ENCODE measurements at places on chromosomes 2 and 18. TPM values are rescaled to one million over a fixed set of nuclear protein-coding genes. Genes with fewer than 3 reads are reported as not detected.

- H3K27me3 ChIP-seq, result peaks cover 73% of the 10 kb centered on the region
- peak overlapping the region; percentile 46 for H3K4me3 ChIP-seq
- DNase-seq, result peak; percentile 66
- no peaks in the 10 kb centered on the region for H3K4me1 ChIP-seq
- no peak overlapping the region for H3K27ac ChIP-seq
- H3K36me3 ChIP-seq, result no peaks in the 10 kb centered on the region
These were observed 2.4 kb upstream of the EVX2 start for GRCh38 chr2:176085861-176086771.

DNA sequence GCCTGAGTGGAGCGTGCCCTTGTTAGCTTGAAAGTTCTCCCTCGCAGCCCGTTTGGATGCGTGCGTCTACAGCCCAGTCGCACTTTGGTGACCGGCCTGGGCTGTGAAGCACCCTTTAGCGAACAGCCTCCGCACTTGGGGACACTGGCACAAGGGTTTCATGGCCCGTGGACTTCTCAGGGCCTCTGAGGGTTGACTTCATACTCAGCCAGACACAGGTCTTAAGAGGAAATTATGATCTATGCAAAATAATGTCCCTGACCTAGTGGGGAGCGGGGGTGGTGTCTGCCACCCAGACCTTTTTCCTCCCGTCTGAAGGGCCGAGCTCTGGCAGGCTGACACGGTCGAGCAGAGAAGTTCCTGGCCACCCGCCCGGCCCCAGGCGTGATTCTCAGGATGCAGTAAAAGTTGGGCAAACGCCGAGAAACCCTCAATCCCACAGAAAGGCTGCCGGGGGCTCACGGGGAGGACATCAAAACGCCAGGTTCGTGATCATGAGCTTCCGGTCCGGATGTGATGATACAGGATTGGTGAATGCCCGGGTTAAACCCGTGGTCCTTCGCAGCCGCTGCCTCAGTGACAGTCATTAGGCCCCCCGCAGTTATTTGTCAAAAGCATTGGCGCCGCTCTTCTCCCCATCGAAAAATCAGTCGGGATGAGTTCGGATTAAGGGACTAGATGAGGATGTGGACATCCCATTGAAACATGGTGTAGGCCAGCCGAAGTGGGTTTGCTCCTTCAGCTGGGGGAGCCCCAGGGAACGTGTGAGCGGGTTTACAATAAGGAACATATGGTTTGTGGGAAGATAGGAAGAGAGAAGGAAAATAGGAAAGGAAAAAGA, 3.6 kb upstream of the PAX3 start:
- no peaks in the 10 kb centered on the region for H3K4me1 ChIP-seq
- no peak overlapping the region for H3K27ac ChIP-seq
- H3K4me3 ChIP-seq, result no peak overlapping the region
- peaks cover 100% of the 10 kb centered on the region for H3K27me3 ChIP-seq
- DNase-seq, result no peak
- H3K36me3 ChIP-seq, result no peaks in the 10 kb centered on the region

DNA sequence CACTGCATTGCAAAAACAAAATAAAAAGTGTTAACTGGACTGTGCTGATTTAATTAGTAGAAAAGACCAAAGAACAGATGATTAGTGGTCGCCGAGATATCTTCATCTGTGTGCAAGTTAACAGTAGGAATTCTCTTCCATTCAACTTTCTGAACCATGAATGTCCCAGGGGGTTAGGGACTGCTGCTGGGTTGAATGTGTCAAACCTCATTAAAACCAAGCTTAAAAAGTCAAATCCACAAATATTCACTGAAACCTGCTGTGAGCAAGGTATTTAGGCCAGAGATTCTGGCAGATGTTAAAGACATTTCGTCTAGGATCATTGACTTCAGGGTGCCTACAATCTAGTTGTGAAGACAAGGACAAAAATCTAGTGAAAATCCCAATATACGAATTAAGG, 58.7 kb downstream of the STPG4 start:
- H3K27ac ChIP-seq, result no peak overlapping the region
- no peaks in the 10 kb centered on the region for H3K27me3 ChIP-seq
- no peaks in the 10 kb centered on the region for H3K36me3 ChIP-seq
- DNase-seq, result no peak

GRCh38 chr2:150346806-150347205, 140.7 kb downstream of the RND3 start:
- H3K36me3 ChIP-seq, result no peaks in the 10 kb centered on the region
- H3K4me1 ChIP-seq, result no peaks in the 10 kb centered on the region
- no peak for DNase-seq
- H3K27ac ChIP-seq, result no peak overlapping the region
- H3K27me3 ChIP-seq, result no peaks in the 10 kb centered on the region

DNA sequence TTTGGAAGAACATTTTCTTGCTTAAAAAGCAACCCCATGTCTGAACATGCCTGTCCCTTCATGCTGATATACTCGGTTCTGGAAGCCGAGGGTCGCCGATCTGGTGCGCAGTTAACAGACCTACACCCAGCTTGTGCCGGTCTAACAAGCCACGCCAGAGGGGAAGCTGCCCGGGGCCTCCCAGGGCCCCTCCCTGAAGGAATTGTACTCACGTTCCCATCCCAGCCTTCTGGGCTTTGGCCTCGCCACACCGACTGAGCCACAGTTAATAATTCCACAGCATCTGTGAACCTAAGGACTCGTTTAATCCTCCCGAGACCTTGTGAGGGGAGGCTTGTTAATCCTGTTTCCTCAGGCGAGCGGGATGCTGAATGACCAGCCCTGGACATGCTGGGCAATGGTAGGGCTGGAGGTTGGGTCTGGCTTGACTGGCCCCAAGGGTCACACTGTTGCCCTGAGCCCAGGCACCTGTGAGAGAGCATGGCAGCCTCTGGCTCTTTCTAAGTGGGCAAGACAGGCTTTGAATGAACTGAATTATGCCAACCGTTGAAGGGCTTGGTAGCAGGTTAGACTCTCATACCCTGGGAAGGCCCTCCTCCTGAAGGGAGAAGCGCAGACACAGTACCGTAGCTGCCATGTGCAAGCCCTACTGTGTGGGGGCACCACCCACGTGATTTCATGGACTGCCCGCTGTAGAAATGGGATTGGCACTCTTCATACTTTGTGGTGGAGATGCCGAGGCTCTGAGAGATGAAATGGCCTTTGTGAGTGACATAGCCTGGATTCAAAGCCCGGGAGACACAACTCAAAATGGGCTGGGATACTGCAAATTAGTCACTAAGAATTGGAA, 27.9 kb upstream of the ODC1 start:
- no peak overlapping the region for H3K4me3 ChIP-seq
- no peaks in the 10 kb centered on the region for H3K4me1 ChIP-seq
- no peak for DNase-seq
- H3K36me3 ChIP-seq, result no peaks in the 10 kb centered on the region
- no peak overlapping the region for H3K27ac ChIP-seq
- no peaks in the 10 kb centered on the region for H3K27me3 ChIP-seq

- no peaks in the 10 kb centered on the region for H3K36me3 ChIP-seq
- no peak overlapping the region for H3K27ac ChIP-seq
- DNase-seq, result no peak
- H3K4me1 ChIP-seq, result peaks cover 8% of the 10 kb centered on the region
- no peak overlapping the region for H3K4me3 ChIP-seq
These were observed 66.6 kb downstream of the MYOM1 start for GRCh38 chr18:3153107-3153704.

- no peaks in the 10 kb centered on the region for H3K27me3 ChIP-seq
- peaks cover 7% of the 10 kb centered on the region for H3K4me1 ChIP-seq
- H3K4me3 ChIP-seq, result peak overlapping the region; percentile 70
- H3K27ac ChIP-seq, result peak overlapping the region; percentile 64
- DNase-seq, result peak; percentile 51
- H3K36me3 ChIP-seq, result no peaks in the 10 kb centered on the region
These were observed 34.2 kb downstream of the PLCL1 start for GRCh38 chr2:197838579-197838978.

DNA sequence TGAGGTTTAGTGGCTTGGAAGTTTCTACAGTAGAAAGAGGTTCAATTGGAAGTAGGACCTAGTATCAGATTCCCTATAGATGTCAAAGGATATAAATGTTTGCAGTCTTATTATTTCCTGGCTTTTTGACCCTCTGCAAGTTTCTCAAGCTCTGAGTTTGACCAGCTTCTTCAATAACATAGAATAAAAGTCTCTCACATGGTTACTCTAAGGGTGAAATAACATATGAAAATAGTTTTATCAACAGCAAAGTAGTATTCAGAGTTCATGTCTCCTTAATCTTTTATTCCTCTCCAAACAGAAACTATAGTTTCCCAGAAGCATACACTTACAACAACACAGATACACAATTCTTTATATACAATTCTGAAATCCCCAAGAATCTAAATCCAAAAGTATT, 132.9 kb upstream of the RND3 start:
- H3K36me3 ChIP-seq, result no peaks in the 10 kb centered on the region
- H3K4me3 ChIP-seq, result 0 out of 2 replicates have a peak overlapping the region, but pooled peaks have one; percentile 15
- peaks cover 59% of the 10 kb centered on the region for H3K4me1 ChIP-seq
- no peak for DNase-seq

DNA sequence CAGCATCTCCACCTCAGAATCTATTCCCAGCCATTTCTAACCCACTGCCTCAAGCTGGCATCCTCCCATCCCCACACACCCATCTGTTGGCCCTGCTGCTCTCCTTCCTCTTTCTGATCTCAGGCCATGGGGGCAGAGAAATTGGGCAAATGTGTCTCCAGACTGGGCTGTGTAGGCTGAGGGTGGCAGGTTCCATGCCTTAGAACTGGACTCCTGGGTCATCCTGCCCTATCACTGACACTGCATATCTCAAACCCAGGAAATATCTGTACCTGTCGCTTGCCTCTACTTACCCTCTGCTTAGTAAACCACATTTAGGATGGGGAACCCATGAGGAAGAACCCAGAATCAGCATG, 1.8 kb downstream of the WNT10A start:
- no peaks in the 10 kb centered on the region for H3K36me3 ChIP-seq
- peaks cover 19% of the 10 kb centered on the region for H3K27me3 ChIP-seq
- peaks cover 4% of the 10 kb centered on the region for H3K4me1 ChIP-seq
- H3K4me3 ChIP-seq, result no peak overlapping the region

DNA sequence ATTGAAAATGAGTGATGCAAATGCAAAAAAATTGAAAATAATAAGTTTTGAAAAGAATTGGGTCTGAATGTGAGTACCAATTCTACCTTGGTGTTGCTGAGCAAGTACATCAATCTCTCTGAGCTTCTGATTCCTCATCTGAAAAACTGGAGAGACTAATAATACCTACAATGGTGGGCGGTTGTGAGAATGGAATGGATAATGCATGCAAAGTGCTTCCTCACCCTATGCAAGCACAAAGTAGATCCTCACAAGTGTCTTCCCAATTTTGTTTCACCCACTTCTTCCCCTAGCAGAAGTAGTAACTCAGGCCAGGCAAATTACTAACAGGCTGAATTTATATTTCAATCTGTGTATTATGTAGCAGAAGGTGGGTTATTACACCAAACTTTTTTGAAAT, 191.7 kb upstream of the PIK3C3 start:
- no peaks in the 10 kb centered on the region for H3K27me3 ChIP-seq
- H3K36me3 ChIP-seq, result no peaks in the 10 kb centered on the region
- H3K4me3 ChIP-seq, result no peak overlapping the region
- peaks cover 20% of the 10 kb centered on the region for H3K4me1 ChIP-seq
- DNase-seq, result no peak

GRCh38 chr2:25309402-25309801, 32.3 kb downstream of the DNMT3A start:
- H3K36me3 ChIP-seq, result no peaks in the 10 kb centered on the region
- no peak overlapping the region for H3K4me3 ChIP-seq
- H3K4me1 ChIP-seq, result no peaks in the 10 kb centered on the region
- no peaks in the 10 kb centered on the region for H3K27me3 ChIP-seq

DNA sequence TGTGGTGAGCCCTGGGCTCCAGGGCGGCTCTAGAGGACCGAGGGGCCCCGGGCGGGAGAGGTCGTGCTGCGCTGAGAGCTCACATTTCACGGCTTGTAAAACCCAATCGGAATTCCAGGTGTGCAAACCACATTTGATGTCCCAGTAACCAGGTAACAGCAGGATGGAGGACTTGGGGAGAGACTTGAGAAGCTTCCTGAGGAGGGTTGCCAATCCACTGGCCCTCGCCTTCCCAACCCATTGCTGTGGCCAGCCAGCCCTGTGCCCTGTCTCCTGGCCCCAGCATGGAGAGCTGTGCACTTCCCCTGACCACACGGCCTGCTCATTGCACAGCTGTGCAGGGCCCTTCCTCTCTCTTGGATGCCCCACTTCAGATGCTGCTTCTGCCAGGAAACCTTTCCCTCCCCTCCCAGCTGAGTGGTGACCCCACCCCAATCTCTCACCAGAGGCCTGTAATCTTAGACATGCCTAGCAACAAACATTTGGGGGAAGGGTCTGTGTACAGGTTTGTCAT, 39.6 kb downstream of the ASB1 start:
- no peak for DNase-seq
- no peak overlapping the region for H3K4me3 ChIP-seq
- no peaks in the 10 kb centered on the region for H3K27me3 ChIP-seq
- H3K27ac ChIP-seq, result no peak overlapping the region
- H3K4me1 ChIP-seq, result peaks cover 8% of the 10 kb centered on the region
- peaks cover 6% of the 10 kb centered on the region for H3K36me3 ChIP-seq

DNA sequence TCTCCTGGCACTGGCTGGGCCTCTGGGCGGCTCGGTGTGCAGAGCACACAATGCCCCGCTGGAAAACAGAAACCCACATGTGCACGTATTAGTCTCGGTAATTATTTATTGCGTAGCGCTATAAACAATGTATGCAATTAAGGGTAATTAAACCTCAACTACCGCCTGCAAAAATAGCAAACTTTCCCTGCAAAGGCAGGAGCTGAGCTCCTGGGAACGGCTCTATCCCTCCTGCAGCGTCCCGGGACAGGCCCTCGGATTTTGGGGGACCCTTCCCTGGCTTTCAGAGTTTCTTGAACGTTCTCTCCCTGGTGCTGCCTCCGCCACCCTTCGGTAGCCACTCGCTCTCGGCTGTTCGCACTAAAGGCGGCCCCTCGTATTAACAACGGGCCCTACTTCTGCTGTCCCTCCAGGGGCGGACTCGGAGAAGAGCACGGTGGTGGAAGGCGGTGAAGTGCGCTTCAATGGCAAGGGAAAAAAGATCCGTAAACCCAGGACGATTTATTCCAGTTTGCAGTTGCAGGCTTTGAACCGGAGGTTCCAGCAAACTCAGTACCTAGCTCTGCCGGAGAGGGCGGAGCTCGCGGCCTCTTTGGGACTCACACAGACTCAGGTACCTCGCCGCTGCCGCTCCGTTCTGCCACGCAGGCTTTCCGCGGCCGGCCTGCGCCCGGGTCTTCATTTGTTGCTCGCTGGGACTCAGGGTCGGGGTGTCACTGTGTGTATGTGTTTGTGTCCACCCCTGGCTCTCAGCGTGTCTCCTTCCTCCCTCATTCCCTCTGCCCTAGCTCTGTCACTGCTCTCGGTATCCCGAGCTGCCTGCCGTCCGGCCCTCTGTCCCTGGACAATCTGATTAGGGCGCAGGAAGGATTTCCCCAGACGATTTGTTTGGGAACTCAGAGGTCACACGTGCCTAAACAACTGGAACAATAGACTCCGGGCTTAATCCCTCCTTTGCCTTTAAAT, 1.2 kb downstream of the DLX1 start:
- peak overlapping the region; percentile 81 for H3K4me3 ChIP-seq
- peak; percentile 65 for DNase-seq
- H3K27me3 ChIP-seq, result peaks cover 14% of the 10 kb centered on the region
- no peaks in the 10 kb centered on the region for H3K36me3 ChIP-seq
- peak overlapping the region; percentile 92 for H3K27ac ChIP-seq

- no peak overlapping the region for H3K4me3 ChIP-seq
- DNase-seq, result no peak
- peaks cover 72% of the 10 kb centered on the region for H3K27me3 ChIP-seq
These were observed 63.6 kb upstream of the ATL2 start for GRCh38 chr2:38440655-38441054.

The FAM124B gene
- not detected for polyA plus RNA-seq

The TMEM18 gene
- polyA plus RNA-seq, result 40.0 TPM

The MMADHC gene
- polyA plus RNA-seq, result 195 TPM

The PXDN gene
- 222 TPM for polyA plus RNA-seq

The UBE2E3 gene
- polyA plus RNA-seq, result 184 TPM

The DPP10 gene
- polyA plus RNA-seq, result not detected

The CERKL gene
- 5.2 TPM for polyA plus RNA-seq
